ENCODE measurements at places on chromosomes 11 and 22. TPM values are rescaled to one million over a fixed set of nuclear protein-coding genes. Genes with fewer than 3 reads are reported as not detected.

The APOC3 gene
- total RNA-seq, result not detected

The APOL3 gene
- total RNA-seq, result not detected

The ACAD8 gene
- 34.5 TPM for total RNA-seq

DNA sequence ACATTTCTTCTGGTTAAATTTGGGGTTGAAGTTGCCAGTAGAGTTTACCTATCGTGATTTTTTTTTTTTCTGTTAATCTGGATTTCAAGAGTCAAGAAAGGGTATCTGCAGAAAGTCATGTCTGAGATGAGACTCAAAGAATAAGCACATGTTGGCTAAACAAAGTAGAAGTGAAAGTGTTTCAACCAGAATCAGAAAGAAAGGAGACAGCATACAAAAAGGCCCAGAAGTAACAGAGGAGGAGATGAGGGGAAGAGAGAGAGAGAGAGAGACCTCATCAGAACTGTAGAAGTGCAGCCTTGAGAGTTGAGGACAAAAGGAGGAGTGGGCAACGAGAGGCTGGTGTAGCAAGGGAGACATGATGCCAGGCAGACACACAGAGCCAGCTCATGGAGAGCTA, 54.9 kb downstream of the SVIP start:
- no peak for DNase-seq

GRCh38 chr11:88104408-88104807, 70.8 kb downstream of the RAB38 start:
- DNase-seq, result no peak

Data from neural progenitor cell (in vitro differentiated cells).